ENCODE measurements at places on chromosomes 3 and 15. TPM values are rescaled to one million over a fixed set of nuclear protein-coding genes. Genes with fewer than 3 reads are reported as not detected.
A peak's percentile ranks its signal among the peaks of the same experiment; 100 is the strongest.

The GOLGA8G gene
- 0.15 TPM for total RNA-seq

GRCh38 chr15:85139391-85139790 is 157.7 kb downstream of the PDE8A start:
- DNase-seq = no peak

- no peak for DNase-seq
These were observed 238.7 kb upstream of the TMCO5A start for GRCh38 chr15:37695719-37696118.

DNA sequence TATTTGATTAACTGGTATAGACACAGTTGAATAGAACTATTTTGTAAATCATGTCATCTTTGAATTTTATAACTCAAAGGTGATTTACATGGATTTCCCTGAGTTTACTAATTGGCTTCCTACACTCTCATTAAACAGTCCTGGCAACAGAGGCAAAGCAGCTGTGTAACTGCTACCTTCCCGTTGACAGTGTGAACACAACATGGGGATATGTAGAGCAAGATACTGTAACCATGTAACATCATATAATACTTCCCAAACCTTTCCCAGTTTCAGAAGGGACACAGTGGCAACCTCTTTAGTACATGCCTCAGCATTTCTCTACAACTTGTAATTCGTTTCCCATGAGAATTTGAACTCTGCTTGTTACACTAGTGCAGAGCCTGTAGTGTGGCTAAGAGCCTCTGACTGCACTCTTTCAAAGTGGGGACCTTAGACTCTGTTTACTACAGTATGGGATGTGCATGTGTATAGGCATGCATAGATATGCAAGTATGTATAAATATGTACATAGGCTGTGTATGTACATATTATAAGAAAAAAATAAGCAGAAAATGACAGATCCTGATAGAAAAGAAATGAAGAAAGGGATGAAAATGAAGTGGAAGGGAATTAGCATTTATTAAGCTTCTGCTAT is 299.3 kb downstream of the SLC9A9 start:
- DNase-seq = no peak

The ARPP19 gene
- 90.2 TPM for total RNA-seq

GRCh38 chr15:45469441-45469840 is 53.1 kb downstream of the SLC30A4 start:
- no peak for DNase-seq

DNA sequence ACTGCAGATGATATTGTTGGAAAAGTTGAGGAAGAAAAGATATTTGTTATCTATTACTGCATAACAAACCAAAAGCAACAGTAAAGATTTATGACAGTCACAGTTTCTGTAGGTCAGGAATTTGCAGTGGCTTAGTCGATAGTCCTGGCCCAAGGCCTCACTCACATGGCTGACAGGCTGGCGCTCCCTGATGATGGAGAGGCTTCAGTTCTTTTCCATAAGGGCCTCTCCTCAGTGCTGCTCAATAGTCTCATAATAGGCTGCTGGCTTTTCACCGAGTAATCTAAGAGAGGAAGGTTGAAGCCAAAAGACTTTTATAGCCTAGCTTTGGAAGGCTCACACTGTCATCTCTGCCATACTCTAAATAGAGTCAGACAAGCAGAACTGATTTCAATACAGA is 17.7 kb downstream of the IREB2 start:
- DNase-seq = no peak

DNA sequence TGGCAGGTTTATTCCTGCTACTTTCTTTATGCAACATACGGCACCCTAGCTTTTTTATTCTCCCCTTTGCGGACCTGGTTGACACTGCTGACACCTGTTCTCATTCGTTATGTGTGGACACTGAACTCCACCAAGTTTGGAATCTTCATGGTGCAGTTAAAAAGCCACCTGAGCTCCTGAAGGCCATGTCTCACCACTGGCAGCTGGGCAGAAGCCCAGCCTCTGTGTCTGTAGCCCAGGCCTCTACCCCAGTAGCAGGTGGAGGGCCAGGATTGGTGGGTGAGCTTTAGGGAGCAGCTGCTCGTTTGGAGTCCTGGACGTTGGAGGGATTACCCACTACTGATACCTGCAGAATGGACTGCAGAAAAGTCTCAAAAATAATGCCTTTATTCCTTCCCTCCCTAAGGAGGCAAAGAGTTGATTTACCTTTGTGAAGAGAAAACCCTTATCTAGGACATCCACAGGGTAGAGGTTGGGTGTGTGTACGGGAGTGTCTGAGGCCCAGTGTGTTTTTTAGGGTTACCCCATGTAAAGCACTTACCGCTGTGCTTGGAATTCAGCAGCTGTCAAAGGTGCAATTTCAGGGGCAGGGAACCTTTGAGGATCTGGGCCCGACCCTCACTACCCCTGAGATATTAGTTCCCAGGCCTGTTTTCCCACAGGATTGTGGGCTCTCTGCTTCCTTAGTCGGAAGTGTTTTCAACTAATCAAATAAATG is 637 bp upstream of the CCNDBP1 start:
- DNase-seq = no peak

DNA sequence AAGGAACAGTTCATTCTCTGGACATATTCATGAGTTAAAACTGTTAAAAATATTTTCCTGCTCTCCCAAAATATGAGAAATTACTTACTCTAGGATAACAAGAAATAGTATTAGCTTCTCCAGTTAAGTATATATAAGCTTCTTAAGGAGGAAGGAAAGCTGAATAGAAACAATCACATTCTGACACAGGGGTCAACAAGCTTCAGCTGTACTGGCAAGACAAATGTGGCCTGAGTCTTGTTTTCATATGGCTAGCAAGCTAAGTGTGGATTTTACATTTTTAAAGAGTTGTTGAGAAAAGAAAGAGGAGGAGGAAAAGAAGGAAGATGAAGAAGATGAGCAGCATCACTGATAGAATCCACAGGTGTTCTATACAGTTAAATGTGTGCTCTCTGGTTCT is 313.8 kb downstream of the ZPLD1 start:
- DNase-seq = no peak

DNA sequence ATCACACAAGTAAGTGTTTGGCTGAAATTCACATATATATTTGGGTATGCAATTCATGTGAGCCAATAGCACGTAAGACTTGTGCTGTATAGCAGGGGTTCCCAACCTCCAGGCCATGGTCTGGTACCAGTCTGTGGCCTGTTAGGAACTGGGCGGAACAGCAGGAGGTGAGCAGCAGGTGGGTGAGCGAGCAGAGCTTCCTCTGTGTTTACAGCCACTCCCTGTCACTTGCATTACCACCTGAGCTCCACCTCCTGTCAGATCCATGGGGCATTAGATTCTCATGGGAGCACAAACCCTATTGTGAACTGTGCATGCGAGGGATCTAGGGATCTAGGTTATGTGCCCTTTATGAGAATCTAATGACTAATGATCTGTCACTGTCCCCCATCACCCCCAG is 59.7 kb downstream of the MAP3K13 start:
- no peak for DNase-seq

The SLC28A2 gene
- not detected for total RNA-seq

The ZNF620 gene
- total RNA-seq = 7.5 TPM

- no peak for DNase-seq
These were observed 6.3 kb upstream of the HAPLN3 start for GRCh38 chr15:88901508-88902220.

The CIDEC gene
- total RNA-seq = not detected

The ZXDC gene
- 56.3 TPM for total RNA-seq

The CASR gene
- 0.06 TPM for total RNA-seq

- DNase-seq = no peak
These were observed 267.6 kb downstream of the AGBL1 start for GRCh38 chr15:86347245-86347644.

DNA sequence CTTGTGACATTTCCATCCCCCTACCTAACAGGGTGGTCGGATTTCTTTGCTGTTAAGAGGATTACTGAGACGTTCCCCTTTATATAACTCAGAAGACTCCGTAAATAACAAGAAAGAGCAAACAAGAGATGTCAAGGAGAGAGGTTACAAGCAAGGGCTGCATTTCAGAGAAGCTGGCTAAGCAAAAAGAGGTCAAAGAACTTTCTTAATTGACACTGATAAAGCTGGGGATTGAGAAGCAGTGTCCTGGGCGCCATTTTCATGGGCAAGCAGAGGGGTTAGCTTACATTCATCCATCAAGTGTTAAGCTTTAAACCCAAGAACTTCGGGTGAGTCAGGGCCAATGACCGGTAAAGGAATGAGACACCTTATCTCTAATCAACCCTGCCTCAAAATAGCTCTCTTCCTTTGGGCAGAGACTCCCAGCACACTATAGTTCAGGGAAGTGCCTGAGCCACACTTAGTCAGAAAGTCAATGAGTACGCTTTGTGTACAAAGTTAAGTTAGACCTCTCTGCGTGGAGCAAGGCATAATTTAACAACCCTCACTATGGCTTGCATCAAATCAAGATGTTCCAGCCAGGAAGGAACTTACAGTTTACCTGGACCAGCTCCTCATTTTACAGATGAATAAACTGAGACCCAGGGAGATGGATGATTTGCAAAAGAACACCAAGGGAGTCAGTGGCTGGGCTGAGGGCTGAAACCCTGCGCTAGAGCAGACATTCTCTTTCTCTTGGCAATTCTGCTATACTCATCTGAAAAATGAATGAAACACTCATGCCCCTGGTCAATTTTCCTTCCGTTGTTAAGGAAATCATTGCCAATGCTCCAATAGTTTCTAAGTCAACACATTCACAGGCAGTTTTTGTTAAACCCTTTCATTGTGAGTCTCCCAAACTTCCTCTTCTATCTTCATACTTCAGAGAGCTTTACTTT is 44.6 kb downstream of the CCNL1 start:
- DNase-seq = peak; percentile 81

- DNase-seq = no peak
These were observed 268.5 kb downstream of the CLSTN2 start for GRCh38 chr3:140203510-140203909.

DNA sequence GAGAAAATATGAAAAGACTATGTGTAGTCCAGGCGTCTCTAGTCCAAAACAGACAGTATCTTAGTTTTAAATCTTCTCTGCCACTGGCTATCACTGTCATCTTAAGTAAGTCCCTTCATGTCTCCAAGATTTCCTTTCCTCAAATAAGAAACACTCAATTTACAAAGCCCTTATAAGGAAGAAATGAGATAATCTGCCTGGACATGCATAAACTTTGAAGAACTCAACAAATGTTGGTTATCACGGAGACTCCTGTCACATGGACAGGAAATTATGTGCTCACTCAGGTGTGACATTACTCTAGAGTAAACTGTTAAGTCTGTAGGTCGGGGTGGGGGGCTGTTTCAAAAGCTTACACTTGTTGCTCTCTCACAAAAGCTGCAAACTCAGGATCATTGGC is 91.9 kb downstream of the IMPG2 start:
- no peak for DNase-seq

DNA sequence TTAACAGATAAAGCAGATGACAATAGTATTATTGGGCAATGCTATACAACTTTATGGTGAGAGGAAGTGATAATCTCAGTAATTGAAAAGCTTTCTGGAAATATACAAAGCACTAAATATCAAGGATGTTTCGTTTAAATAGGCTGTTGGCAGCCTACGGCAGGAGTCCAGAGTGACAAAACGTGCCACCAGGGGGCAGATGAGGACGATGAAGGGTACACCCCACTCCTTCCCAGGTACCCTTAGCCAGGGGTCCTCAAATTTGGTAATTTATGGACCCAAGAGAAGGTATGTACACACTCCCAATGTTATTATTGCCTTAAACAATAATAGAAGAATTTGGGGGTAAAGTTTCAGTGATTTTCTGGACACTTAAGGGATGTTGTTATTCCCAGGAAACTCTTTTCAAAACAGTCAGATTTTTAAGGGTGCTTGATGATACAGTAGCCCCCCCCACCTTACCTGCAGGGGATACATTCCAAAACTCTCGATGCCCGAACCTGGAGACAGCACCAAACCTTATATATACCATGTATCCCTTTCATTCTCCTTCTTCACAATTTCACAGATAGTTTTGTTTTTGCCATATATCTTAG is 1.4 kb upstream of the MAGEL2 start:
- DNase-seq = peak; percentile 9

The ANKRD63 gene
- total RNA-seq = 104 TPM

GRCh38 chr3:50370594-50370993 is 11.3 kb upstream of the TMEM115 start:
- peak; percentile 50 for DNase-seq
